HT-29 (cell line): ENCODE measurements at places on chromosomes 2 and 18. TPM values are rescaled to one million over a fixed set of nuclear protein-coding genes. Genes with fewer than 3 reads are reported as not detected.

The GALNT14 gene
- total RNA-seq = 58.8 and 68.4 TPM in 2 replicates

The AUP1 gene
- 222 and 224 TPM in 2 replicates for total RNA-seq

The IL36G gene
- not detected in 2 replicates for total RNA-seq

The ICA1L gene
- 0.97 TPM in 1 of 2 replicates, not detected in the other for total RNA-seq

The CD8A gene
- total RNA-seq = not detected in 2 replicates
